ENCODE measurements at places on chromosomes 4 and X. TPM values are rescaled to one million over a fixed set of nuclear protein-coding genes. Genes with fewer than 3 reads are reported as not detected.
A peak's percentile ranks its signal among the peaks of the same experiment; 100 is the strongest.

DNA sequence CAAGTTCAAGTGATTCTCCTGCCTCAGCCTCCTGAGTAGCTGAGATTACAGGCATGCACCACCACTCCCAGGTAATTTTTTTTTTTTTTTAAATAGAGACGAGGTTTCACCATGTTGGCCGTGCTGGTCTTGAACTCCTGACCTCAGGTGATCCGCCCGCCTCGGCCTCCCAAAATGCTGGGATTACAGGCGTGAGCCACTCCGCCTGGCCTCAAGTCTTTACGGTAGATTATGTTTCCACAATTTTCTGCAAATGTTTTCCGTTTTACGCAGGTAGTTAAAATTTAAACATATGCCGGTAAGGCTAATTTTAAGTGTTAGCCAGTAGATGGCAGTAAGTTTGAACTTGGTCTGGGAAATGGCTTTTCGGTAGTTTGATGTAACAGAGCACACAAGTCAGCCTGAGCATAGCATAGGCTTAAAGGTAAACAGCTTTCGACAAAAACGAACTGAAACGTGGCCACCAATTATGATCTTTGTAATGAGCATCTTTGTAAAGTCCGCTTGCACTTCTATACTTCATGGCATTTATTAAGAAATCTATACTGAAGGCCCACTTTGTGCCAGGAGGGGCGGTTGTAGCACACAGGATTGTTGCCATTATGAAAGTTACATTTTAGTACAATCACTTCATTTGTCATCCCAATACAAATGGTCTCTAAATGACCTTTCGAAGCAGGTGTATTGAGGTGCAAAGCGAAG lies 31.1 kb downstream of the CCKAR start:
- DNase-seq, result no peak

- DNase-seq, result no peak
These were observed 68.8 kb upstream of the ARHGAP24 start for GRCh38 chr4:85406185-85406584.

- no peak for DNase-seq
These were observed 1.3 kb downstream of the NAF1 start for GRCh38 chr4:163165217-163166017.

DNA sequence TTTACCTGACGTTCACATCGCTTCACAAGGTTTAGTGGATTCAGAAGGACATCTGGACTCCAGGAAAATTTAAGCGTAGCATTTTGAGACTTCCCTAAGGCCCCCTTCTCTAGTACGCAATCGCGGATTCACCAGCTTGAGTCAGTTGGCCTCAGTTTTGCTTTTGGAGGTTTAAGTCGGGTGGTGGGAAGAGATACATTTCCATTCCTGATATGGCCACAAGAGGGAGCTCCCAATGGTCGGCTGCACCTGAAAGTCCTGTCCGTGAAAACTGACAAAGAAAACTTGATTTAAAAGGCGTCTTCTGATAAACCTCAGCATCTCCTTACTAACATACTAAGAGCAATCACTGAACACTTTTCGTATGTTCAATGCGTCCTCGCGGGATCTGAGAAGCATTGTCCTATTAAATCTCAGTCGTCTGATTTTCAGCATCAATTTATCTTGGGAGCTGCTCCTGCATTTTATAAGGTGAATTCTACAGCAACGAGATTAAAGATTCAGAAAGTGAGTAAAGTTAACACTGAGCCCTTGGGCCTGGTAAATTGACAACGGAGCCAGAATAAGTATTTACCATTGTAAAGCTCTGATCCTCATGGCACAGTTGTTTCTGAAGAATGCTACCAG lies 50.6 kb downstream of the LGI2 start:
- DNase-seq, result no peak

DNA sequence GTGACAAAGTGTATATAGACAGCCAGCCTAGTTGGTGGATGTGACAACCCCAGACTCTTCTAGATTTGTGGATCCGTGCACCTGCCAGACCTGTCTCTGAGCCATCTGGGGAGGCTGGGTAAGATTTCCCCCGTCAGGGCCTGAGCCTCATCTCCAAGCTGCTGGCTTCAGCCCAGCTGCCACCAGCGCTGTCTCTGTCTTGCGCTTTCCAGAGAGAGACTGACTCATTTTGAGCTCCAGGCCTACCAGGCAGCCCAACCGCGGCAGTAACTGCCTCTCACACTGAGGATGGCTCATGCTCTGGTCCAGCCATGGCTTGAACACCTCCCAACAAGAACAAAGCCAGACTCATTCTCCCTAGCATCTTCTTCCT lies 26.4 kb downstream of the NOP14 start:
- peak; percentile 13 for DNase-seq

GRCh38 chr4:69649207-69649606 lies 3.8 kb downstream of the UGT2A1 start:
- no peak for DNase-seq

GRCh38 chrX:127030016-127030748 lies 210.7 kb downstream of the PRR32 start:
- DNase-seq, result no peak

DNA sequence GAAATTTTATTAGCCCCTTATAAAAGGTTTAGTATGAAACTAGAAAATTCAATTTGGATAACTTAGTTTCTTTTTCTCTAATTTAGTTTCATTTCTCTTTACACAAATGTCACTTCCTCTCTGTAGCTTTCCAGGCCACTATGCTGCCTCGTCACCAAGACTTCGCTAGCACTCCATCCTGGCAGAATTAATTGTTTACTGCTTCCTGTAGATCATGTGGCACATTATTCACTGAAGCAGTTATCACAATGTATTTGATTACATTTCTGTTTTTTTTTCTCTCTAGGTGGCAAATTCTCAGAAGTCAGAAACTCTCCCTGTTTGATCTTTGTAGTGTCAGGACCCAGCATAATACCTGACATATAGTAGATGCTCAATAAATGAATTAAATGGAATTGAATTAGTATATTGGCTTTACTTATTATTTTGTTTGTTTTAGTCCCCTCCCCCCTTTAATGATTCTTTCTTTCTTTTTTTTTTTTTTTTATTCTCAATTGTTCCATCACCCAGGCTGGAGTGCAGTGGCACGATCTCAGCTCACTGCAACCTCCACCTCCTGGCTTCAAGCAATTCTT lies 9.3 kb upstream of the SAT1 start:
- no peak for DNase-seq

GRCh38 chr4:24764345-24764744 lies 31.0 kb upstream of the SOD3 start:
- no peak for DNase-seq

DNA sequence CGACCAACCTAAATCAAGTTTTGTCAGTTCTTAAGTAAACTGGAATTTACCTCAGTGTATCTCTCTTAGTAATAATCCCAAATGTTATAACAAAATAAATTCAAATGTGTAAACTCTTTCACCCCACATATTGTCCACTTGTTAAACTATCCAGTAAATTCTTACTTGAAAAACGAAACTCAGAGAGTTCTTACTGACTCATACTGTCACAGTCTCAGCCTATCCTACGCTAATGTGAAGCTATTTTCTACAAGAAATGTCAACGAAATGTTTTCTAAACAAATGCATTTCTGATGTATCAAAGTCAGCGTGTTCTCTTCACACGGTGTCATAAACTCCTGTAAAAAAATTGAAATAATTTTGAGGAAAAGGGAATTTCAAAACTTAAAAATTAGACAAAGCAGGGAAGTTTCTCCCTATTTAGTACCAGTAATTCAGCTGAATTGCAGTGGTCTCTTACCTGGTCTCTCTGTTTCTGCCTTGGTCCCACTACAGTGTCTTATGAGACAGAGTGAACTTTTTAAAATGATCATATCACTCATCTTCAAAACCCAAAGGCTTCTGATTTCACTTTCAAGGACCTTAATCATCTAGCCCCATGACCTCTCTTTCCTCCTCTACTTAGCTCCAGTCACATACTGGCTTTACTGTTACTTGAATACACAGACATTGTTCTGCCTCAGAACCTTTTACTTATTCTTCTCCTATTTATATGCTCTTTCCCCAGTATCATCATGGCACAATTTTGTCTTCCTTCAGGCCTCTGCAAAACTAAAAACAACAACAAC lies 63.3 kb downstream of the DCAF8L1 start:
- no peak for DNase-seq

GRCh38 chrX:65987811-65988210 lies 52.1 kb downstream of the VSIG4 start:
- no peak for DNase-seq

DNA sequence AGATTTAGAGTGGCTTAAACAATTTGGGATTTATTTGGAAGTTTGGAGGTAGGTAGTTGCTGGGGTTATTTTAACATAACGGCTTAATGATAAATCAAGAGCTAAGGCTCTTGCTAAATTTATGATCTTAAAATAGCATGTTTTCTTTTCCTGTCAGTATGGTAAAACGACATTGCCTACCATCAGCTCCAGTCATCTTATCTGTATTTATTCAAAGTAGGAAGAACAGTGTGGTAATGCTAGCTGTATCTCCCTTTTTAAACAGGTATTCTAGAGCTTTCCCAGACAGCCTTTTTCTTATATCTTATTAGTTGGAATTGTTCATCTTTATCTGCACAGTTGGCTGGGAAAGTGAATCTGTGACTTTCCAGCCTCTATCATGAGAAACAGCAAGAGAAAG lies 110.2 kb downstream of the SLC4A4 start:
- no peak for DNase-seq

GRCh38 chrX:107579956-107580355 lies 48.4 kb upstream of the PRPS1 start:
- no peak for DNase-seq

DNA sequence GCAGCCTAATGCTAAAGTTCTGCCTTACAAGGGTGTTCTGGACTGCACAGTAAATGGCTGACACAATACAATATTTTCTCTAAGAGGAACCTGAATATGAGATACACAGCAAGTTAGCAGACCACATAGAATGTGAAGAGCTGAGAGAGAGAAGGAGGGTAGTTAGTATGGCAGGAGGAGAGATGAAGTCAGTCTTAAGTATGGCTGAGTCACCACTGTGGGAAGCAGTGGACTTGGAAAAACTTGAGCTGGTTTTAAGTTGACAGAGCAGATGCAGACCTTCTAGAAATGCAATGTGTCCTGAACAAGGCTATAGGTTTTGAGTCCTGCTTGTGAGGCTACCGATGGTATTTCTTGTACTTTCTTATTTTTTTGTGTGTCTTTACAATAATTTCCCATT lies 172.5 kb downstream of the SH2D1A start:
- DNase-seq, result no peak

GRCh38 chr4:13647031-13647430 lies 19.5 kb upstream of the BOD1L1 start:
- DNase-seq, result no peak

GRCh38 chr4:55445921-55446577 lies 50.3 kb downstream of the TMEM165 start:
- no peak for DNase-seq

Gene AGTR2
- total RNA-seq, result 0.69 TPM

Gene DCAF8L2
- total RNA-seq, result not detected

Gene SMIM31
- total RNA-seq, result not detected

Gene GAB3
- total RNA-seq, result 14.8 TPM

Gene FATE1
- not detected for total RNA-seq

Gene VEGFC
- 7.5 TPM for total RNA-seq

Gene TENM3
- total RNA-seq, result 1.5 TPM

Gene MAGEB17
- not detected for total RNA-seq

Gene DSPP
- total RNA-seq, result not detected

Gene VCX3B
- not detected for total RNA-seq

Gene PRRG3
- total RNA-seq, result 2.7 TPM

Gene FOXO4
- total RNA-seq, result 39.5 TPM

Gene IL3RA
- 6.9 TPM for total RNA-seq

Gene SLC6A14
- total RNA-seq, result not detected

Gene PI4K2B
- 2.3 TPM for total RNA-seq
